RCC 7860 (cell line): ENCODE measurements at places on chromosomes 2 and 18.

DNA sequence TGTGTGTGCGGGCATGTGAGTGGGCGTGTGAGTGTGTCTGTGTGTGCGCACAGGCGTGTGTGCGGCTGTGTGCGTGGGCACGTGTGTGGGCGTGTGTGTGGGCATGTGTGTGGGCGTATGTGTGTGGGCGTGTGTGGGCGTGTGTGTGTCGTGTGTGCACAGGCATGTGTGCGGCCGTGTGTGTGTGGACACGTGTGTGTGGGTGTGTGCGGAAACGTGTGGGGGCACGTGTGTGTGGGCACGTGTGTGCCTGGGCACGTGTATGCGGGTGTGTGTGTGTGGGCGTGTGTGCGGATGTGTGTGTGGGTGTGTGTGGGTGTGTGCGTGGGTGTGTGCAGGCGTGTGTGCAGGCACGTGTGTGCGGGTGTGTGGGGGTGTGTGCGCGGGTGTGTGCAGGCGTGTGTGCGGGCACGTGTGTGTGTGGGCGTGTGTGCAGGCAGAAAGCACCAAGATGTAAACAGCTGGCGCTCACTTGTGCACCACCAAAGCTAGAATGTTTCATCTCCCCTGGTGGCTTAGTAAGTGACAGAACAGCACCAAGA is 31.2 kb upstream of the ALKAL2 start:
- no peak for DNase-seq

DNA sequence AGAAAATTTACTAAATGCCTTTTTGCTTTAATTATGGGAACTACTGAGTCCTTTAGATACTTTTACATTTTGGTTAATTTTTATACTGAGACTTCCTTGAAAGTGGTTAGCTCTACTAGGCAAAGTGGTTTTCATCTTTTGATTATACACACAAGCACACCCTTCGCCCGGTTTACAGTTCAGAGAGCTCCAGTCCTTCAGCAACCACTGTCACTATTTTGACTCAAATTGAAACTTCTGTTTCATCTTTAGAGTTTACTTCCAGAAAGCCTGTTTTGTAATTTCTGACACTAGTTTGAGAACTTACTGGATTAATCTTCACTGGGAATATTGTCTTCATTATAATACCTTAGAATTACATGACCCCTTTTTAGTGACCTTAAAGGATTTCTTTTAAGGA is 140.3 kb upstream of the FOSL2 start:
- no peak for DNase-seq

DNA sequence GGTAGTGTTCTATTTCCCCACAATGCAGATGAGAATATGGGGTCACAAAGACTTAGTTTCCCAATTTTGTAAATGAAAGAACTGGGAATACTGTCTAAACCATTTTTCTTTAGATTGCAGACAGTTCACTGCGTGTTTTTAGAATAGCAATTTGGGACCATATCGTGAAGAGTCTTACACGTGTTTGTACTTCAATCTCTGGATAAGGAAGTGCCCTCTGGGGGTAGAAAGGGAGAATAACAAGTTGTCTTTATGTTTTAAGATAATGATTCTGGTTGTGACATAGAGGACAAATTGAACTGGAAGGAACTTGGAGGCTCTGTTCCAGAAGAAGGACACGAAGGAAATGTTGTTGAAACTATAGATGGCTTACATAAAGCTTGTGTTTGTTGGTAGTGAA is 457.7 kb downstream of the CBLN2 start:
- peak; percentile 17 for DNase-seq

- DNase-seq, result no peak
These were observed 577.1 kb upstream of the KLHL29 start for GRCh38 chr2:22807872-22808271.

DNA sequence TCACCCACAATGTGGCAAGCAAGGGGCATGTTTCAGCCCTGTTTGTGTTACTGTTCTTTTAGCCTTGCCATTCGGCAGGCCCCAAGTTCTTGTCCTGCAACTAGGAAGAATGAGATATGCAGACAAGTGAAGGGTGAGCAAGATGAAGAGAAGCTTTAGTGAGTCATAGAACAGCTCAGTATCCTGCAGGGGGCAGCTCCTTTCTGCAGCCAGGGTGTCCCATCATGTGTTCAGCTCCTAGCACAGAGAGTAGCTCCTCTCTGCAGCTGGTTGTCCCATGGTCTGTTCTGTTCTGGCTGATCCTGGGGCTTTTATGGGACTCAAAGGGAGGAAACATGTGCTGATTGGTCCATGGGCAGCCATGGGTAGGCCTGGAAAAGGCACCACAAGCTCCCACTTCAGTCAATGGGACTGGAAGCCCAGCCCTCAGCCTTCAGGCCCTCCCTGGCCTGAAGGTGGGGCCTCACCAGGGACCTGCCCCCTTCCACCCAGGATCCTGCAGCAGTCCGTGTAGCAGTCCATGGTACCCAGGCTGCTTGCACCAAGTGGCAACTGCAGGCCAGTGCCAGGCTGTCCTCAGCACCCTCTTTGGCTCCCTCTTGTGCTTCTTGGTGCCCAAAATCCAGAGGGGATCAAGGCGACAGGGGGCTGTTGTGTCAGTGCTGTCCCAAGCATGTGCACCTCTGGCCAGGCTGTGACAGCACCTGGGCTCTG is 326.4 kb downstream of the NR4A2 start:
- DNase-seq, result no peak

DNA sequence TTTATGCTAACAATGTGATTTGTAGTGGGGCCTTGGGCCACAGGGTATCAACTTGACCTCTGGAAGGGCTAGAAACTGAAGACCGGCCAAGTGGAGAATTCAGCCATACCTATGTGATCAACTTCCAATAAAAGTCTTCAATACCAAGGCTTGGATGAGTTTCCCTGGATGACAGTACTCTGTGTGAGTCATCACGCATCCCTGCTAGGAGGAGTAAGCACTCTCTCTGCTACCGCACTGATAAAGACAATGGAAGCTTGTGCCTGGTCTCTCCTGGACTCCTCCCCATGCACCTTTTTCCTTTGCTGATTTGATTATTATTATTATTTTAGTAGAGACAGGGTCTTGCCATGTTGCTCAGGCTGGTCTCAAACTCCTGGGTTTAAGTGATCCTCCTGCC is 58.1 kb downstream of the SKA1 start:
- no peak for DNase-seq

DNA sequence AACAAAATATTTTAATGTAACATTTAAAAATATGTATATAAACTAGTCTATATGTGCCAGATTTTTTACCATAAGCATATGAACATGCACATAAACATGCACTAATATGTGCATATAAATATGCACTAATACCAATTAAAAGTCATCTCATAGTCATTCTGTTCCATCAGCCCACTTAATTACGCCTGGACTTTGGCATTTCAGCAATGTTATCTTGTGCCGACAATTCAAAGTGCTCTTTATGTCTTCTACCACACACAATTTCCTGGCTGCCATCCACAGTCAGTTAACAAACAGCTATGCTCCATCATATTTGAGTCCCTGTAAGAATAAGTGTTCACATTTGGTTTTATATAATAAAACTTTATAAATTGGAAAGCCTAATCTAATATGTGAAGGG is 92.6 kb upstream of the TSPYL6 start:
- DNase-seq, result no peak

DNA sequence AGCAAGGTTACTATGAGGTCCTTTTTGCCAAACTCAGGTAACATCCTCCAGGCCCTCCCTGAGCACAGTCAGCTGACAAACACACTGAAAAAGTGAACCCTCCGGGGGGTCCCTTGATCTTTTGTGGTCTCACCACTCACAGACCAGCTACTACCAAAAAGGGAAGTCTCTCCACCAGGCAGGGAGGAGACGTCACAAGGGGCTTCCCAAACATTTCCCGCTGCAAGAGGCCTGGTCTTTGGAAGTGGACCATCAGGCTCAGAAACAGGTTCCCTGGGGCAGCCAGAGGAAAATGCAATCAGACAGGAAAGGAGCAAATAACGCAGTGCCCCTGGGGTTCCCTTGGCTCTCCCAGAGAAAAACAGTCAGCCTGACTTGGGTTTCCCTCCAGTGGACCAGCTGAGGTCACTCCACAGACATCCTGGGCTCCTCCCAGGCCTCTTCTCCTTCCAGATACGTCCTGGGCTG is 38.7 kb upstream of the POMC start:
- no peak for DNase-seq

DNA sequence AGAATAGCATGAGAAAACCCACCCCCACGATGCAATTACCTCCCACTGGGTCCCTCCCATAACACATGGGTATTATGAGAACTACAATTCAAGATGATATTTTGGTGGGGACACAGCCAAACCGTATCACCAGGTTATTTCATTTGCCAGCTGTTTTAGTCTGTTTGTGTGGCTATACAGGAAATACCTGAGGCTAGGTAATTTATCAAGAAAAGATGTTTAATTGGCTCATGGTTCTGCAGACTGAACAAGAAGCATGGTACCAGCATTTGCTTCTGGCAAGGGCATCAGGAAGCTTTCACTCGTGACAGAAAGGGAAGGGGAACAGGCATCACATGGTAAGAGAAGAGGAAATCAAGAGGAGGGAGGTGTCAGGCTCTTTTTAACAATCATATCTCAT is 329.2 kb downstream of the GULP1 start:
- DNase-seq, result no peak

- DNase-seq, result no peak
These were observed 61.4 kb upstream of the DNER start for GRCh38 chr2:229775614-229776313.

DNA sequence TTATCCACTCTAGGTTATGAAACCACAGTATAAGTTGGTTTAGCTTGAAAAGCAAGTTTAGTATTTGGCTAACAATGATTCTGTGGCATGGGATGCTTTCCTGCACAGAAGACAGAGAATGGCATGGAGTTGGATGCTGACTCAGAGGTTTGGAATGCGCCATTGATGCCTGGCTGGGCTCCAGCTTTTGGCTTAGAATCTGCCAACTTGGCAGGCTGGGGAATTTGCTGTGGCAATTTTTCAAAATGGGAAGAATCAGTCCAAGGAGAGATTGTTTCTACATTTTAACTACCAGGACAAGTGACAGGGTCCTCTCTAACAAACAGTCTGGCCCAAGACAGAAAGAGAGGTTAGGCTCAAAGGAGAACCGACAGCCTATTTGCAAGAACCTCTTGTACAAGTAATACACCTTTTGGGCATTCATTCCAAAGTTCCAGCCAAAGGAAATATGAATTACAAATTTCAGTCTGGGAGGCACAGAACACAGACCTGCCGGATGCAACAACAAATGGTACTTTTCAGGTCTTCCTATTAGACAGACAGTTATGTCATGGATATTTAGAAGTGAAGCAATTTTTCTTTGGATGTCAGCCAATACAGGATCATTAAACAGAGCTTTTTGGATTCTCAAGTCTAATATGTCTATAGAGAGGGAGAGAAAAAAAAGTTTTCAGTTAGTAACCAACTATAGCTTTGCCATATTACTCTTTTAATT is 1027.7 kb downstream of the TMEM182 start:
- DNase-seq, result peak; percentile 84

GRCh38 chr2:23414871-23415270 is 29.9 kb downstream of the KLHL29 start:
- DNase-seq, result no peak

DNA sequence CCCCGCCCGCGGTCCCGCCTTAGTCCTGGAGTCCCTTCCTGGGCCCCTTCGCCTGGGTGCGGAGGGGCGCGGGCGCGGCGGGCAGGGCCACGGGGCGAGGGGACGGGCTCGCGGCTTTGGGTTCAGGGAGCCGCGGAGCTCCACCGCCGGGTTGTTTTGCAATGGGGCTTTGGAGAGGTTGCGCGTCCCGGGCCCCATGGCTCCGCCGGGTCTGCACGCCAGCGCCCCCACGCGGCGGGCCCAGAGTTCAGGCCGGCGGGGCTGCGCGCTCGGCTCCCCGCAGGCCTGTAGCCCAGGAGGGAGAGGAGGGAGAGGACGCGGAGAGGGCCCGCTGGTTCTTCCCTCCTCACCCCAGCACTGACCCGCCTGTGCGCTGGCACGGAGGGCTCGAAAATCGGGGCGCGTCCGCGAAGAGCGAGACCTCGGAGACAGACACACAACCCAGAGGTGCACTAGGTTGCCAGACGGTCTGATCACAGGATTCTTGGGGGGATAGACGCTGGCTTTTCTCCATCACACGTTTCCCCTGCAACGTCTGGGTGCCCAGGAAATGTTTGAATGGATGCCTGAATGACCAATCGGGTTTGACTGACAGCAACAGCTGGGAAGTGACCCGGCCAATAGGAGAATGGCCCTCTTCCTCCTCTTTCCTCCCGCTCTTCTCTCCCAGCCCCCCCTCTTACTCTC is 4.9 kb upstream of the SIX2 start:
- DNase-seq, result no peak

DNA sequence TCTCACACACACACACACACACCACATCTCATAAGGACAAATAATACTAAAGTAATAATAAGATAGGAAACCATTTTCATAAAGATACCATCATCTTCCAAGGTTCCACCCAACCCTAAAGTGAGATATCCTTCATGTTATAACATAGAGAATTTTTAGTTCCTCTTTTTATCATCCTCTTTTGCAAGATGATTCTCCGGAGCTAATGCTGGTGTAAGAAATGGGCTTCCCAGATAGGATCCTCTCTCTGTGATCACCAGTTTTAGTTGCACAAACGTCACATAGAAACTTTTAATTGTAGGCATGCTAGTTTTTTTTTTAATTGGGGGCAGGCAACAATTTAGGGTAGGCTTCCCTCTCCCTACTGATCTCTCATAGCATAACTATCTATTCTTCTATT is 49.6 kb downstream of the ARHGAP25 start:
- no peak for DNase-seq
